ENCODE measurements at places on chromosomes 5 and 9.

- peak; percentile 62 for DNase-seq
Observed at GRCh38 chr9:93451849-93452709, 594 bp downstream of the FAM120A start.

DNA sequence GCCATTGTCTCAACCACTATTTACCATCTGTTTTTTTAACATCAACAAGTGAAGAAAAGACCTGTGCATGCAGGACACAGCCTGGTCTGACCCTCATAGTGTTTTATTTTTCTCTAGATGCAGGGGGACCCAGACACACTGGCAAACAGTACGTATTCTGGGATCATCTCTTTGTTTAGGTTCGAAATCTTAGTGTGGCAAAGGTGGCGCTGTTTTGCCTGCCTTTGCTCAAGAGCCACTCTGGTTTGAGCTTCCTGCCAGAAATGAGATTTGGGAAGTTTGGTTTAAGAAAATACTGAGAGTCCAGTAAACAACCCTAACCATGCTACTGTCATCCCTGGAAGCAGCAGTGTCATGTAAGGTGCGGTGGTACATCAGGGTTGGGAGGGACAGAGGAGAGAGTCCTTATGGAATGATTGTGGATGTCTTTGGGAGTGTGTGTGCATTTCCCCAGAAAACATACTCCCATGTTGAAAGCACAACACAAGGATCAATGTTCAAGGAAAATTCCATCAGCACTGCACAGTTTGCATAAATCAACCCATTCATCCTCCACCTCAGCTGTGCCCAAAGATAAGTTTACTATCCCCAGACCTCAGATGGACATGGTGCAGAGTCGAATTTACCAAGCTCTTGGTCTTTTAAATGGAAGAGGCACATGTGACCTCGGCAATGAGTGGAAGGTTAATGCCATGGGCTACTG is 34.0 kb upstream of the FLT4 start:
- no peak for DNase-seq

GRCh38 chr9:77455312-77455927 is 192.7 kb downstream of the GNA14 start:
- DNase-seq: peak; percentile 53

- no peak for DNase-seq
Observed at GRCh38 chr9:6090277-6091210, 75.1 kb upstream of the RANBP6 start.

DNA sequence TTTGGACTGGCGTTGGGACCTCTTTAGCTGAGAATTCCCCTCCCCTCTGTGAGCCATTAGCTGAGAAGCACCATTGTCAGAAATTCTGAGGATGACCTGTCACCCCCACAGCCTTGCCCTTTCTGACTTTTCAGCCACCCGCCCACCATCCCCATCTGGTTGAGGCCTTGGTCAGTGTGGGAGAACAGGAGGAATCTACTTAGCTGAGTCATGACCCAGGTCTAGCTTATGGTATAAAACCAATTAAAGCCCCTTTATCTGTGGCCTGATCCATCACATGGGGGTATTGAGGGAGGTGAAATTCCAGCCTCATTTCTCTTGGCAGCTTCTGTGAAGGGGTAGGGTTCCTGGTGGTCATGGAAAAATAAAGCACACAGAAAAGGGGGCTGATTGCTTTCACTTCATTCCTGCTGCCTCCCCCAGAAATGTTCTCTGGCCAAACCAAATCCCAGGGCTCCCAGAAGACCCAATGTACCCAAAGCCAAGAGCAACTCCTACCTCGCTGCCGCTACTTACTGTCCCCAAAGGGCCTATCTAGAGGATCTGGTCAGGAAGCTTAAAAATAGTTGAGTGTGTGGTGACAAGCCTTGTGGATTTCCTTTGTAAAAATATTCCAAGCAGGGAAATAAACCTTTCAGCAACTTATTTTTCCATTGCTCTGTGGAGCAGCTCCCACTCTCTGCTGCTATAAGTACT is 174.8 kb upstream of the TNC start:
- no peak for DNase-seq

DNA sequence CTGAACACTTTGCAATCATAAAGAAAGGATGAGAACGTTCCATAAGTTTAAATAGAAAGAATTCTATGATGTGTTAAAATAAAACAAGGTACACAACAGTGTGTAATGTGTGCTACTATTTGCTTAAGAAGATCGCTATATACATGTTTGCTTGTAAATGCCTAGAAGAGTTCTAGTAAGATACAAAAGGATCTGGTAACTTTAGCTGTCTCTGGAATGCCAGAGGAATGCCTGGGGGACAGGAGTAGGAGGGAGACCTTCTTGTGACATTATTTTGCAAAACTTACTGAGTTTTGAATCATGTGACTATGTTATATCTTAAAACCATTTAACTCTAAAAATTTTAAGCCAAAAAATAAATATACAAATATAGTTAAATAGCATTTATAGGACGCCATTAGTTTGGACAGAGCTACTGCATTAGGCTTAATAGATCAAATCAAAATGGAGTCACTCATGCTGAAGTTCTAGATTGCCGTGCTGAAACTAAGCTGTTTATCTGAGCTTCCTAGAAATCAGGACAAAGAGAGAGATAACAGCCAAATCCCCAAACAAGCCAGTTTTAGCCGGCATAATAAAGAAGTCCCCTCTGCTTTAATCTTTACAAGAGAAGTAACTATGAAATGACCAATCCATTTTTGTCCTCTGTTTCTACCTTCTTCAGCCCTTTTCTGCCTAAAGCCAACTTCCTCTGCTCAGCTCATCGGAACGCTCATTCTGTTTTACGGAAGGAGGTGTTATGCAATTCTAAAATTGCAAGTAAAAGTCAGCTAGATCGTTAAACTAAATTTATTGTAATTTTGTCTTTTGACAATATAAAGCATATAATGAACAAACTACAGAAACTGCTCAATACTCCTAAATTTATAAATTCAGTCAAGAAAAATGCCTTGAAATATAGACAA is 44.8 kb downstream of the LIX1 start:
- no peak for DNase-seq

DNA sequence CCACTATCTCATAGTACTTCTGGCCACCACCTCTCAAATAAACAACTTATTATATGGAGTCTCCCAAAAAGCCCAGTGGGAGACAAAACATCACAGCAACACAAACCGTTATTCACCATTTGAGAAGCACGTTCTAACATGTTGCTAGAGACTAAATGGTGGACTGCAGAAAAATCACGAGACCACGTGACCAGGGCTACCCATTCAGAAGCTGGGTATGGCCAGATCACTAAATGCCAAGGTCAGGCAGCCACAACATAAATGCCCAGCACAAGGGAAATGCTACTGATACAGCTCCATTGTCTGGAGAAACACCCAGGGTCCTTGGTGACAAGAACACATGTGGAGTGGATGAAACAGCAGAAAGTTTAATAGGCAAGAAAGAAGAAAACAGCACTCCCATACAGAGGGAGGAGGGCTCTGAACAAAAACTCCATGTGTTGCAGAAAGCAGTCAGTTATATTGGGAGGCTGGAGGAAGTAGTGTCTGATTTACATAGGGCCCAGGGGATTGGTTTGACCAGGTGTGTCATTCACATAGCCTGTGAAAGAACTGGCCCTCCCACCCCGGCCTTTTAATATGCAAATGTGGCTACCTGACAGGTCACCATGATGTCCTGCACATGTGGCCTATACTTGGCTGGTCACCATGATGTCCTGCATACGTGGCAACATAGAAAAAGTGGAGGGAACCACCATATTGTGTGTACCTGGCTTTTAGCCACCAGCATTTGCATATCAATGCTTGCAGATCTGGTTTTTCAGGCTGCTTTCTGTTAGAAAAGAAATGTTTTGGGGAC is 97.2 kb downstream of the TRIM36 start:
- DNase-seq: no peak

GRCh38 chr5:158599157-158599556 is 500.6 kb downstream of the EBF1 start:
- DNase-seq: no peak

DNA sequence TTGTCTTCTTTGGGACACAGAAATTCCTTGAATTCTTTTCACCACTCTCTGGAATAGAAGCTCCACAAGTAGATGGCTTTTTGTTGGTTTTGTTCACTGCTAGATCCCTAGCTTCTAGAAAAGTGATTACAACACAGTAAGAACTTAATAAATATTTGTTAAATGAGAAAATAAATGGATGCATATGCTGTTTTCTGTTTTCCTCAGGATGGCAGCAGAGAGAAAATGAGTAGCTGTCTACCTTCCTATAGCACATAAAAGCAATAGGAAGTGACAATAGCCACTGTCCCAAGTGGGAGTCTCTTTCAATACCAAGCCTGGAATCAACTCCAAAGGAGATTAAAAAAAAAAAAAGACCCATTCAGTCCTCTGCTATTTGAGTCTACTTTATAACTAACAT is 100.6 kb upstream of the NREP start:
- DNase-seq: no peak

DNA sequence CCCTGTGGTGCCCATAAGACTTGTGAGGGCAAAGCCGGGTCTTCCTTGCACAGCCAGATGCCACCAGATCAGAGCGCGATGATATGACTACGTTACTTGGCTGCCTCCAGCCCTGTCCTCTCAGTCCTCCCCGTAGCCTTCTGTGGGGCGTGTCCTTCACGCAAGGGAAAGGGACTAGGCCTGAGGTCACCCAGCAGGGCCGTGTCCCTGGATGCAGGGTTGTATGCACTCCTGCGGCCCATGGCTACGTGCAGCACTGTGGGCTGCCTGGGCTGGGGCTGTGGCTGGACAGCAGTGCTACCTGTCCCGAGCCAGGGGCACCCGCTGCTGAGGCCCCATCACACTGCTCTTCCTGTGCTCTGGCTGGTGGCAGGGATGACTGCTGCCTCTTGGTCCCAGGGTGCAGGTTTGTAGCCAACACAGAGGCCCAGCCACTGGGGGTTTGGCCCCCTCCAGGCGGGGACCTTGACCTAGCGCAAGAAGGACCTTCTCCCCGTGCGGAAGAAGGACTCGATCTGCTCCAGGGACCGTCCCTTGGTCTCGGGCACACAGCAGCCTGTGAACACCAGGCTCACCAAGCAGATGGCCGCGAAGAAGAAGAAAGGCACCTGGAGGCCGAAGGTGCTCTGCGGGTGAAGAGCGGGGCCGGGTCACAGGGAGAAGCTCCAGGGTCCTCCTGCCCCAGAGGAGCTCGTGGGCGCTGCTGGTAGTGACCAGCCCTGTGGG is 7.2 kb downstream of the SLC2A6 start:
- no peak for DNase-seq

- no peak for DNase-seq
Observed at GRCh38 chr9:123756484-123757106, 173.3 kb downstream of the DENND1A start.

- no peak for DNase-seq
Observed at GRCh38 chr5:8727396-8727795, 818.5 kb downstream of the SEMA5A start.

GRCh38 chr5:81971111-81971711 is 612 bp upstream of the ATG10 start:
- peak; percentile 13 for DNase-seq

DNA sequence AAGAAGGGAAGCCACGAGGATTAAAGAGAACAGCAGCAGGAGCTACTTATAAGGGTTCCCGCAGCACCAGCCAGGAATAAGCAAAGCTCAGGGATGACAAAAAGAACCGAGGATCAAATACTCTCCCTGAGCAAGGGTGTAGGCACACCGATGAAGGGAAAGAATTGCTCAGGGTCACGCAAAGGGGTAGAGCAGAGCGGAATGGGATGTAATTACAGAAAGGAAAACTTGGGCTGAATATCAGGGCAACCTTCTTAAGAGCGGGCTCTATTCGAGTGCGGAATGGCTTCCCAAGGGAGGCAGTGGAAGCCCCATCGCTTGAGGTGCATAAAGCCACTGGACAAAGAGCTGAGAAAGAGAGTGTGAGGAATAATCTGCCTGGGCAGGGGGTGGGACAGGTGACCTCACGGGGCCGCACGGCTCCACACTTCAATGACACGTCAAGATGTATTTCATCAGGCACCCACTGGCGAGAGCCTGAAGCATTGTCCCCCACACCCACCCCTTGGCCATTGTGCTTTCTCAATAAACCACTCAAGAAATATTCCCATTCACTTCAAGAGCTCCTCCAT is 162.2 kb downstream of the EBF1 start:
- DNase-seq: no peak

DNA sequence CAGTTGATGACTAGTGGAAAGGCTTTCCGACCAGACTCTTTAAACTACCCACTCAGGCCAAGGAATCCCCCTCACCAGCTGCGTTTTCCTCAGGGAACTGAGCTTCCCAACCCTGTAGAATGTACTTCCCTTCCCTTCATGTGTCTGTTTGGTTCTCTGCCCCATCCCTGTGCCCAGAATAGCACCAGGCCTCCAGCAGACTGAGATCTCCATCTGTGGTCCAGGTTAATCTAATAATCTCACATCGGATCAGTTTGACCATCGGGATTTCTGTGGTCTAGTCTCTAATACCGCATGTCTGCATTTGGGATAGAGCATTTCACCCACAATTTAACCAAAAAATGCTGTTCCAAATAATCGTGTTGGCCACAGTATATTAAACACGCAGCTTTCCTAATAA is 237.2 kb downstream of the ROR2 start:
- DNase-seq: no peak

- DNase-seq: no peak
Observed at GRCh38 chr5:77881528-77881927, 105.4 kb upstream of the TBCA start.

DNA sequence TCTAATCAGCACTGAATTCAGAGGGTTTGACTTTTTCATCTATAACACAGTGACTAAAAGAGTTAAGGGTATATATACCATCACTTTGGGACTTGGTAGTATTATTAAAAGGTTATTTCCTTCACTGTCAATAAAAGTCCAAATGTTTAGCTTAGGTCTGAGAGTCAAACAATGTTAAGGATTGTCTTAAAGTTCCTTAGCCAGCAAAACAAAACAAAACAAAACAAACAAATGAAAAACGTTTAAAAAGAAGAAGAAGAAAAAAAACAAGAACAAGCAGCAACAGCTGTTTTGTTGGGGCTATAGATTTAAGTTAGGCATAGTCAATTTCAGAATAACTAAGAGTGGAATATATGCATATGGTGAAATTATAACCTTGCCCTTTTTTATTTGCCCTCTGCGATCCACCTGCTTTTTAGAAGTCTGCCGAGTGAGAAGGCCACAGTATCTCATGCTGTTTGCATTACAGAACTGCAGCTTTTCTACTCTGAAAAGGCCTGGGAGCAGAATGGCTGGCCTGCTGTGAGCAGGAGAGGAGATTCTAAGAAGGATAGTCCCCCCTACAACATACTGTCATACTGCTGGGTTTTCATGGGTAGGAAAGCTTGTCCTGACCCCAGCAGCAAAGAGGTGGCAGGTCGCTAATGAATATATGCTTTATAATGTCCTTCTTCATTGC is 141.7 kb downstream of the NTRK2 start:
- no peak for DNase-seq

GRCh38 chr9:85897848-85898247 is 43.1 kb upstream of the NAA35 start:
- DNase-seq: no peak

- no peak for DNase-seq
Observed at GRCh38 chr5:135710045-135710675, 124.3 kb upstream of the SLC25A48 start.

- no peak for DNase-seq
Observed at GRCh38 chr5:116553366-116553765, 21.3 kb downstream of the SEMA6A start.
